ENCODE measurements at places on chromosomes 2 and 18. TPM values are rescaled to one million over a fixed set of nuclear protein-coding genes. Genes with fewer than 3 reads are reported as not detected.

GRCh38 chr2:30484995-30485394, 37.9 kb downstream of the LCLAT1 start:
- H3K4me1 ChIP-seq, result no peaks in the 10 kb centered on the region
- H3K4me3 ChIP-seq, result no peak overlapping the region
- H3K36me3 ChIP-seq, result no peaks in the 10 kb centered on the region

DNA sequence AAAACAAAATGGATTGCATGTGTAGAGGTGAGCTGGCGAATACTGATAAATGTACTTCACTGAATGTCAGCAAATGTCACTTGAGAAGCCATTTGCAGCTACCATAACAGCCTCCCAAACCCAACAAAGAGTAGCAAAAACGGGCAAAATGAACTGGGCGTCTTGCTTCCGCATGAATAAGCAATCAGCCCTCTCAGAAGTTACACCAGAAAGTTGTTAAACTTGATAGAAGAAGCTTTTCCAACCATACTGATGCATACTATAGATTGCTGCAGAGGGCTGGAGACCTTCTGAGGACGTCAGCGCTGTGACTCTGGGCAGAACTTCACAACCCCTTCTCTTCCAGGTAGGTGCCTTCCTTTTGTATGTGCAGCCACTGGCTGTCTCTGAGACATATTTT, 18.7 kb upstream of the SIX3 start:
- peaks cover 2% of the 10 kb centered on the region for H3K4me1 ChIP-seq
- DNase-seq, result no peak
- H3K36me3 ChIP-seq, result no peaks in the 10 kb centered on the region
- H3K27me3 ChIP-seq, result no peaks in the 10 kb centered on the region
- no peak overlapping the region for H3K4me3 ChIP-seq
- no peak overlapping the region for H3K27ac ChIP-seq

GRCh38 chr2:127105656-127106456, 1.1 kb downstream of the BIN1 start:
- H3K4me1 ChIP-seq, result peaks cover 27% of the 10 kb centered on the region
- no peaks in the 10 kb centered on the region for H3K36me3 ChIP-seq
- peak overlapping the region; percentile 83 for H3K27ac ChIP-seq

GRCh38 chr2:161713706-161714105, 89.5 kb downstream of the SLC4A10 start:
- no peak overlapping the region for H3K27ac ChIP-seq
- H3K36me3 ChIP-seq, result no peaks in the 10 kb centered on the region
- no peak for DNase-seq
- no peak overlapping the region for H3K4me3 ChIP-seq

- H3K27me3 ChIP-seq, result no peaks in the 10 kb centered on the region
- no peak overlapping the region for H3K27ac ChIP-seq
- DNase-seq, result no peak
- no peak overlapping the region for H3K4me3 ChIP-seq
- no peaks in the 10 kb centered on the region for H3K4me1 ChIP-seq
- H3K36me3 ChIP-seq, result no peaks in the 10 kb centered on the region
Observed at GRCh38 chr2:3641841-3642421, 16.1 kb upstream of the ALLC start.

BOLA3 gene
- 27.8 TPM for total RNA-seq

DNA sequence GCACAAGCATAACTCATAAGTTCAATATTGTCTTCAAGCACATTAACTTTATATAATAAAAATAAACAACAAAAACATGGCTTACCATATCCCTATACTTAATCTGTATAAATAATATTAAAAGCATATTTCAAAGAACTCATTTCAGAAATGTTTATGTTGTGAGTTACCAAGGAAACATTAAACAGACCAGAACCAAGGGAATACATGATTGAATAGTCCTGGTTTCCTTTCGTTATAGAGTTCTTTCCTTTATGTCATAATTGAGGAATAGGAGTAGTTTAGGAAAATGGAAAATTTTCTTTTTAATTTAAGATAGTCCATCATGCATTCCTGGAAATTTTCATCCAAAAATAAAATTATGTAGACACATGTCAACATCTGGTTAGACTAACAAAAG, 343.0 kb downstream of the ERBB4 start:
- no peak overlapping the region for H3K27ac ChIP-seq
- no peaks in the 10 kb centered on the region for H3K36me3 ChIP-seq
- no peak overlapping the region for H3K4me3 ChIP-seq
- H3K4me1 ChIP-seq, result no peaks in the 10 kb centered on the region

DNA sequence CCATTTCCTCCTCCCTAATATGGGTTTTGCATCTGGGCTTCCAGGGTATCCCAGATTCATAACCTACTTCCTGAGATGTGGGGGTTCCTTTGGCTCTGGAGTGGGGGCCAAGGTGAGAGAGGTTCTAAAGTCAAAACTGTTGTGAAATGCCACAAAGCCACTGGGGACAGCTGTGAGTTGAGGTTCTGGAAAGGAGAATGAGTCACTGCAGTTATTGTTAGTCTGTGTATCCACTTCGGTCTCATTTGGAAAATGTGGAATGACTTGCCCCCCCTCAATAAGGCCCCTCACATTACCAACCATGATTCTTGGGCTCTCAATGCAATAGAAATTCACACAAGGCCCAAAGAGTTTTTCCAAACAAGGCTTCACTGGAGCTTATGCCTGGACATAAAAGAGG, 51.1 kb upstream of the LGALSL start:
- H3K27ac ChIP-seq, result no peak overlapping the region
- H3K36me3 ChIP-seq, result no peaks in the 10 kb centered on the region
- DNase-seq, result no peak
- H3K4me1 ChIP-seq, result peaks cover 65% of the 10 kb centered on the region

DNA sequence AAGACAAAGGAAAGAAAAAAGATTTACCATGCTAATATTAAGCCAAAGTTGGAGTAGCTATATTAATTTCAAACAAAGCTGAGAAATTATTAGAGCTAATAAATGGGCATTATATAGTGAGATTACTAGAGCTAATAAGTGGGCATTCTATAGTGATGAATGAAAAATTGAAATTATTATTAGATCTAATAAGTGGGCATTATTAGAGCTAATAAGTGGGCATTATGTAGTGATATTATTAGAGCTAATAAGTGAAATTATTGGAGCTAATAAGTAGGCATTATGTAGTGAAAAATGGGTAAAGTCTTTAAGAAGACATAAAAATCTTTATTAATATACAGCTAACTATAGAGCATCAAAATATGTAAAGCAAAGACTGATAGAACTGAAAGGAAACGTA, 745.7 kb downstream of the TRIB2 start:
- H3K4me1 ChIP-seq, result no peaks in the 10 kb centered on the region
- no peaks in the 10 kb centered on the region for H3K36me3 ChIP-seq
- H3K27ac ChIP-seq, result no peak overlapping the region
- no peak overlapping the region for H3K4me3 ChIP-seq

DNA sequence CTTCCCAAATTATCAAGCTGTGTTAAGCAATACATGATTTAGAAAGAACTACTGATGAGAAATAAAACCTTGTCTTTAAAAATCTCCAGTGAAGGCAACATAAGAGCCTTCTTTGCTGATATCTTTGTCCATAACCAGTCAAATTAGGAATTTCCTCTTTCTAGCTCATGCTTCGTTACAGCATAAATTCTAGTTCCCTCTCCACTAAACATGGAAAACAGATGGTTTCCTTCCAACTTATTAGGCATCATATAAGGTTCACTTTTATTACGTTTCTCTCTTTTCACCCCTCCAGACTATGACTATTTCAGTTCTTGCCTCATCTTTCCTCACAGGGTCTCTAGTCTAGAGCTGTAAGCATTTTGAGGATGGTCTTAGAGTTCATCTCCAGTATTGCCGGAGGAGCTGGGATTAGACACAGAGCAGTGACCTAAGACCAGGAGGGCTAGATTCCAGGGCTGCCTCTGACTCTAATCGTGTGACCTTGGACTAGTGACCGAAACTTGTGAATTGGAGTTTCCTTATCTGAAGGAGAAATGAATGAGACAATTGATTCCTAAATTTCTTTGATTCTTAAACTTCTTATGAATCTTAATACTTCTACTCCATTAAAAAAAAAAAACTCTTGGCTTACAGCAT, 195.5 kb upstream of the APCDD1 start:
- H3K4me3 ChIP-seq, result no peak overlapping the region
- DNase-seq, result no peak
- H3K36me3 ChIP-seq, result no peaks in the 10 kb centered on the region

DNA sequence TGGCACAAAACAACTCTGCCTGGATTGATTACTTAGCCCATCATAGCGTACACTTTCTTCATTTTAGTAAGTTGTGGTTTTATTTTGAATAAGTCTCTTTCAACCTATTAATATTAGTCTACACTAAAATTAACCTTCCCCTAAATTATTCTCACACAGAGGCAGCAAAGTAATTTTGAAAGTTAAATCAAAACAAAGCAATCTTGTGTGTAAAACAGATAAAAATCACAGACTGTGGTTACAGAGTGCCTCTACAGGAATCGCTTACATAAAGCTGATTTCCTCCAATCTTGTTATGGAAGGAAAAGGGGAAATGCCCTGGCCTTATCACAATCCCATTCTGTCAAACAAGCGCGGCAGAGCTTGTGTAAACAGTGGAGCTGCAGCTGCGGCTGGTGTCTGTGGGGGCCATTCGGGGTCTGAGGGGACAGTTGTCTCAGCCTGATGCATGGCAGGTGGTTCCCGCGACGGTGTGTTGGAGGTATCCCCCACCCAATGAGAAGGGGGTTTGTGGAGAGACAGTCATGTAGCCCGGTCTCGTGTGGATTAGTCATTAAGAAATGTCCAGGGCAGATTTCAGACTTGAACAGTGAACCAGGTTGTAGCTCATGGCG, 42.1 kb downstream of the BCL2L11 start:
- no peak overlapping the region for H3K4me3 ChIP-seq
- no peaks in the 10 kb centered on the region for H3K27me3 ChIP-seq
- H3K4me1 ChIP-seq, result no peaks in the 10 kb centered on the region
- no peak for DNase-seq
- H3K36me3 ChIP-seq, result no peaks in the 10 kb centered on the region
- no peak overlapping the region for H3K27ac ChIP-seq

MAL gene
- 88.3 TPM for total RNA-seq

DNA sequence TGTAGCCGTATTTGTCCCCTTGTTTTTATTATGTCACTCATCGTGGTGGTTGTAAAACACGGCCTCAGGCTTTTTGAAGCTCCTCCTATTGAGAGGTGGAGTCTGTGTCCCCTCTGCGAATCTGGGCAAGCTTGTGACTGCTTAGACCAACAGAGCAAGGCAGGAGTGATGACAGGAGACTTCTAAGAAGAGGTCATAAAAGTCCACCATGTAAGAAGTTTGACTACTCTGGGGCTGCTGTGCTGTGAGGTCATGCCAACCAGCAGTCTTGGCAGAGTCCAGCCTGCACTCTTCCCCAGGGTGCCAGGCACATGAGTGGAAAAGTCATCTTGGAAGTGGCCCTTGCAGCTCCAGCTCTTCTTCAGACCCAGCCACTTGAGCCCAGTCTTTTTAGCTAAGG, 83.8 kb upstream of the SPTBN1 start:
- H3K36me3 ChIP-seq, result no peaks in the 10 kb centered on the region
- no peak overlapping the region for H3K27ac ChIP-seq
- H3K4me1 ChIP-seq, result peaks cover 11% of the 10 kb centered on the region
- no peak overlapping the region for H3K4me3 ChIP-seq
- no peaks in the 10 kb centered on the region for H3K27me3 ChIP-seq

- DNase-seq, result no peak
- no peaks in the 10 kb centered on the region for H3K27me3 ChIP-seq
- peak overlapping the region; percentile 89 for H3K27ac ChIP-seq
- H3K4me3 ChIP-seq, result no peak overlapping the region
Observed at GRCh38 chr2:42922293-42922692, 129.9 kb upstream of the HAAO start.

DNA sequence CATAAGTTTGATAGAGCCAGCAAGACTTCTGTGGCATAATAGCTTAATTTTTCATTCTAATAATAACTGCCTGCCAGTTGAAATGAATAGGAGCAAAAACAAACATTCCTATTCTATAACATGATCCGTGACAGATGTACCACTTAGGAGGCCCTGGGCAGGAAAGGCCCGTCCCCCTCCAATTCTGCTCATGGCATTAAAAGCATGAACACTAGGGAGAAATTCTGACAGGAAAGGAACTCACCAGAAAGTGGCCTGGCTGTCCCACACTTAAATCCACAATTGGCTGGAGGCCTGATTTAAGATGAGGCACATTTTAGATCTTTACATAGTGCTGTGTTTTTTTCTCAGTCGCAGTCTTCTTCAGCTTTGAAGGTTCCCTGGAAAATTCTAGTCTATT, 261.9 kb upstream of the ETAA1 start:
- no peak overlapping the region for H3K4me3 ChIP-seq
- no peaks in the 10 kb centered on the region for H3K27me3 ChIP-seq
- H3K27ac ChIP-seq, result no peak overlapping the region
- DNase-seq, result no peak
- no peaks in the 10 kb centered on the region for H3K4me1 ChIP-seq
- H3K36me3 ChIP-seq, result no peaks in the 10 kb centered on the region

DNA sequence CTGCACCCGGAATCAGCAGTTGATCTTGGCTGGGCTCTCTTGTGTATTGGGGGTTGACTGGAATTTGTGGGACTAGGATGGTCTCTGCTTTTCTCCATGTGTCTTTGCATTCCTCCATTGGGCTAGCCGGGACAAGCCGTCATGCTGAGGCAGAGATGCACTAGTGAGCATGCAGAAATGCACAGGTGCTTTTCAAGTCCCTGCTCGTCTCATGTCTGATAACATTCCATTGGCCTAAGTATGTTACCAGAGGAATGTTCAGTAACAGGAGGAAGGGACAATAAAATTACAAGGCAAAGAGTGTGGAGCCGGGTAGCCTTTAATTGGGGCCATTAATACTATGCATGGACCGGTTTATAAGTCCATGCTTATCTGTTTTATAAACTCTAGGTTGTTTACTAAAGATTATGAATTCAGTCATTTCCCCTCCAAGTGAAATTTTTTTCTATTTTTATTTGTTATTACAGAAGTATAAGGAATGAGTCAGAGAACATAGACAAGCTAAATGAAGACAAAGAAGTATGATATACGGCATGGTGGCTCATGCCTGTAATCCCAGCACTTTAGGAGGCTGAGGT, 24.4 kb upstream of the AAK1 start:
- no peaks in the 10 kb centered on the region for H3K4me1 ChIP-seq
- no peak overlapping the region for H3K4me3 ChIP-seq
- H3K27me3 ChIP-seq, result no peaks in the 10 kb centered on the region
- H3K27ac ChIP-seq, result no peak overlapping the region
- no peak for DNase-seq

DNA sequence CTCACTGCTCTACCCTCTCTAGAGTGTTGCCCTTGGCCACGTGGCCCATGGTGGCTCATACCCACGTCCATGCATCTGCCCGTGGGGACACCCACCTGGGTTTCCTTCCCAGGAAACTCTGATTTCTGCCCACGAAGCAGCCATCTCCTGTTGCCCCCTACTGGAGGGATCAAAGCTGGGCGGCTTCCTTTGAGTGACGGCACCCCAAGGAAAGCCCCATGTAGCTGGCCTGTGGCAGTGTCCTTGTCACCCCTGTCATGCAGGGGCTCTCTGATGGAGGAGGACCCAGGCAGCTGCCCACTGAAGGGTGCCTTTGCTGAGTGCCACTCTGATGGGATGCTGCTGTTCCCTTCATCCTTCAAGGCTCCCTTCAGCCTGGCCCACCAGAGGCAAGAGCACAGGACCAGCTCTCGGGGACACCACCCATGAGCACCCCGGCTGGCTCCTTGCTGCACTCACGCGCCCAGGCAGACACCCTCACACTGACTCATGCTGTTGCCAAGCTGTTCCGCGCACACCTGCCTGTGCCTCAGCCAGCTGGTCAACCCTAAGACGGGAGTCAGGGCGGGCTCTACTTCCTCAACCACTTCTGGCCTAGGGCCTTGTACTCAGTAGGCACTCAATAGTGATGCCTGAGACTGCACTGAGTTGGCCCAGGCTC, 101.1 kb downstream of the CTIF start:
- no peaks in the 10 kb centered on the region for H3K4me1 ChIP-seq
- no peak overlapping the region for H3K27ac ChIP-seq
- H3K4me3 ChIP-seq, result no peak overlapping the region
- peaks cover 37% of the 10 kb centered on the region for H3K36me3 ChIP-seq

GRCh38 chr18:41128545-41128944, 826.5 kb upstream of the PIK3C3 start:
- no peak overlapping the region for H3K27ac ChIP-seq
- H3K4me3 ChIP-seq, result no peak overlapping the region
- no peaks in the 10 kb centered on the region for H3K36me3 ChIP-seq
- no peaks in the 10 kb centered on the region for H3K4me1 ChIP-seq

Data from tibial nerve (tissue), 4 donors.